Stimulated activated CD8-positive, alpha-beta memory T cell treated with anti-CD3 and anti-CD28 coated beads, Interleukin-4, amount 100 ng/mL, for 1 hour (primary cell): ENCODE measurements at places on chromosomes 5 and 9.

DNA sequence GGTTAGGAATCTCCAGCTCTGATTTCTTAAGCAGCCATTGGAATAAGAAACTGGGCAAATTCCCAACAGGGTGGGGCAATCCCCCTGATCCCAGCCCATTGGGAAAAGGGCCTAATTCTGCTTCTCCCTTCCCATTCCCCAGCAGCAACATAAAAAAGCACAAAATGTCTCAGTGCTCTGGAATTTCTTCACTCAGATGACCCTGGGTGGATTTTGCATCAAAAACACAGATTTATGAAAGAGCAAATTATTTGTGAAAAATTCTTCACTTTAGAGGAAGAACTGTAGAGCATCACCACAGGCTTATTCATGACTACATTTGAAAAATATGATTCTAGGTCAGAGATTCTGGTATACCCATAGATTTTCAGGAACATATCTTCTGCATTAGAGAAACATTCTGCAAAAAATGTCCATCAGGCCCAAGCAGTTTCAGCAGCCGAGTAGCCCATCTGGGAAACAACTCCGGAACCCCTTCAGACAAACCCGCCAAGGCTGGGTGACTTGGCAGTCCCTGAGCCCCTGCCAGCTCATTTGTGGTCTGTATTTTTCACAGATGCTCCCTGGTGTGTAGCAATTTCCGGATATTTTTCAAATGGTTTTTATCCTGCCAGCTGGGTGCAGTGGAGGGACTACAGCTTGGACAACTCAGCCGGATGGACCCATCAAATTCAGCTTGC lies 102.1 kb upstream of the RANBP3L start:
- DNase-seq, result no peak

DNA sequence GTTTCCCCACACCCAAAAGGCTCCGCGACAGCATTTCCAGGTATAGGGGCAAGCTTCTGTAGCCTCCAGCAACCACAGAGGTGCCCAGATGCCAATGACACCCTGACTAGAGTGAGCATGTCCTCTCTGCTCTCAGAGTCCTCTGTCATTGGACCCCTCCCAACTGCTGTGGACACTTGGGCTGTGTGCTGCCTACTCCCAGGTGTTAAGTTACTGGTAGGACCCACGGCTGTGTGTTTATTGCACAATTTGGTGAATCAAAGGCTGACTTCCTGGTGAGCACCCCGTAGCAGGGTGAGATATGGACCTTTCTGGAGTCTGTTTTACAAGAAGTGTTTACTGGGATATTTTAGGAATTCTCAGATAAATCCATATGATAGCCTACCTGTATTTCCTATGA lies 36.0 kb downstream of the SH3GL2 start:
- no peak for DNase-seq

- DNase-seq, result no peak
Measured at GRCh38 chr5:12354686-12355085, 450.4 kb upstream of the CTNND2 start.

GRCh38 chr5:43141211-43141610 lies 20.5 kb downstream of the ZNF131 start:
- DNase-seq, result no peak

DNA sequence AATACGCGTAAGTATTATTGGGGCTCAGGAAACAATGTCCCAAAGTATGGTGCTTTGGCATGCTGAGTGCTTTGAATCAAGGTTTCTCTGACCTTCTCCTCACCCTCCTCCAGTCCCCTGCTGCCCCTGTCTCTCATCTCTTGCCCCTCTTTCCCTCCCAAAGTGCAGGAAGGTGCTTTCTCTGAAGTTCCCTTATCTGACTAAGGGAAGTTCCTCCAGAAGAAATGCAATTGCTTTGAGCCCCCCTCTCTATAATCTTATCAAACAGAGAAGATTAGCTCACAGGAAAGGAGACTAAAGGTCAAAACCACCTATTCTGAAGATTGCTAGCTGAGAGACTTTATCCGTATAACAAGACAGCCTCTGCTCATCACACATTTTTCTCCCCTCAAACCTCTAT lies 288.1 kb downstream of the ARL15 start:
- no peak for DNase-seq

- DNase-seq, result no peak
Measured at GRCh38 chr5:66739951-66740350, 143.8 kb downstream of the MAST4 start.

- DNase-seq, result no peak
Measured at GRCh38 chr5:107541400-107541799, 129.3 kb downstream of the EFNA5 start.

- DNase-seq, result no peak
Measured at GRCh38 chr9:4600368-4600767, 61.7 kb upstream of the PLPP6 start.

- DNase-seq, result no peak
Measured at GRCh38 chr5:95891499-95891898, 69.0 kb upstream of the GLRX start.

DNA sequence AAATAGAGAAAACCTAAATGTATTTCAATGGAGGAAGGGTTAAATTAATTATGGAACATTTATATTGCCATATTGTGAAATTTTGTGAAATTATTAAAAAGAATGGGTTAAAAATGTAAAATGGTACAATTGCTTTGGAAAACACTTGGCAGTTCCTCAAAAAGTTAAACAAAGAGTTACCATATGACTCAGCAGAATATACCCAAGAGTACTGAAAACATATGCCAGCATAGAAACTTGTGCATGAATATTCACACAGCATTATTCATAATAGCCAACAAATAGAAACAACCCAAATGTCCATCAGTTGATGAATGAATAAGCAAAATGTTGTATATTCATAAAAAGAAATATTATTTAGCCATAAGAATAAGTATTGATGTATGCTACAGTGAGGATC lies 181.0 kb upstream of the MAST4 start:
- DNase-seq, result no peak

DNA sequence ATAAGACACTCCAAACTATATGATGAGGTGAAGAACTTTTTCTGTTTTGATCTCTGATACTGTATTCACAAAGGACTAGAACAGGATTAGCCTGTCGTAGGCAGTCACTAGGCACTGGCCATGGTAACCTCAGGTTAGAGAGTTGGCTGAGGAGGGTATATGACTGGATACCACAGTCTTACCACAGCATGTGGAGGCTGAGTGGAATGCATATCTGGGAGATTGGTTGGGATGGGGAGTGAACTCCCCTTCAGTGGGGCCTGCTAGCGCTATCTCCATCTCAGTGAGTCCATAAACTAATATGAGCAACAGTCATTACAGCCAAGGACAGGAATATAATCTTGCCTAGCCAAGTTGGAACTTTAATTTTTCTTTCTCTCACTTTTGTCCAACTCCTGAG lies 339.1 kb downstream of the SPATA31D1 start:
- no peak for DNase-seq

GRCh38 chr9:123606141-123606540 lies 250.1 kb downstream of the CRB2 start:
- DNase-seq, result no peak

DNA sequence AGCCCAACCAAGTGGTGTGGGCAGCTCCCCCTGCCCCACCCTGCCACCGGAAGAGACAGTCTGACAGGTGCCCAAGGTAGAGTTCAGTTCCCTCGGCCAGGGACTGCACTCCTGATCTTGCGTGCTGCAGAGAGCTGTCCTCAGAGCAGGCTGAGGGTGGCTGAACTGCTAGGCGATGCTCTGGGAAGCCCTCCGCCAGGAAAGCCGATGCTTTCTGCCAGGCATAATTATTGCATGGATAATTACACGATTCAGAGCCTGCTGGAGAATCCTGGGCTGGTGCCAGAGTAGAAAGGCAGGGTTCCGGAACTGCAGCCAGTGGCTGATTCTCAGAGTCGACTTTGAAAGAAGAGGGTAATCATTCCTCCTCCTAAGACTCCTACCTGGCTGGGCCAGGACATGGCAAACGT lies 19.3 kb downstream of the KCNIP1 start:
- no peak for DNase-seq

DNA sequence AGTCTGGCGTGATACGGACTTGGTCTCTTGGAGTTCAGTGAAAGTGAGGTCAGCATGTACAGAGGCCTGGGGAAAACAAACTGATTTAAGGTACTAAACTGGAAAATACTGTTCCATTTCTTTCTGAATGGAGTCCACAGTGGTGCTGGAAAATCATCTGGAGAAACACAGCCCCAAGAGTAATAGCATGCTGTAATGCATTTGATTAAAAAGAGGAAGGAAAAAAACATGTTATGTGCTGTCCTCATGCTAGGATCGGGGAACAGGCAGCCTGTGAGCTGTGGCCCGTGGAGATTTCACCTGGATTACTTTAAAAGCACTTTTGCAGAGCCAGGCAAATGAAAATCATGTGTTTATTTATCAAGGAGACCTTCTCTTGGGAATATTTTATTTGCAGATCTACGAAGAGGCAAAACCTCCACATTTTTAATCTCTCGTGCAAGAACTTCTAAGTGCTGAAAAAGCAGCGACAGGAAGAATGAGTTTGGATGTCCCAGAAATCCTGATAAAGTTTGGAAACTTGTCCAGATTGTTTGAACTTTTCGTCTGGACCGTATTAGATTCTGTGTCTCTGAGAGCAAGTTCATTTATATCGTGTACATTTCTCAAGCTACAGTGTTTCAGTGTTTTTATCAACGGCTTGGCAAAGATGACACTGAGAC lies 228.8 kb downstream of the GAS1 start:
- DNase-seq, result no peak

- no peak for DNase-seq
Measured at GRCh38 chr9:132201139-132201538, 39.3 kb downstream of the NTNG2 start.

DNA sequence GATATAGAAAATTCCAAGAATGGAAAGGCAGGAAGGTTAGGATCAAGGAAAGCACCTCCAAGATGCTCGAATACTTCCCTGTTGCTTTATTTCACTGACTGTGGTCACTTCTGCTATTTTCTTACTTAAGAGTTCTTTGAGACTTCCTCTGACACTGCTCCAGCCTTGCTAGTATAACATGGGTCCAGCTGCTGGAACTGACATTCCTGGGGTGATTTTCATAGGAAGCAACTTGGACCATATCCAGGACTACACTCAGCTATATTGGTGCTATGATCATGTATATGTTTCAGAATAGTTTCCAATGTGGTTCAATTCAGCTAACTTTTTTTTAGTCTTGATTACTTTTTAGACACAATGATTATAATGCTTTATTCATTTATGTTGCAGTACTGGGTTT lies 81.6 kb upstream of the CKMT2 start:
- no peak for DNase-seq

- no peak for DNase-seq
Measured at GRCh38 chr5:139301808-139302499, 8.4 kb downstream of the MATR3 start.

GRCh38 chr9:136662326-136662655 lies 425 bp upstream of the EGFL7 start:
- DNase-seq, result no peak

DNA sequence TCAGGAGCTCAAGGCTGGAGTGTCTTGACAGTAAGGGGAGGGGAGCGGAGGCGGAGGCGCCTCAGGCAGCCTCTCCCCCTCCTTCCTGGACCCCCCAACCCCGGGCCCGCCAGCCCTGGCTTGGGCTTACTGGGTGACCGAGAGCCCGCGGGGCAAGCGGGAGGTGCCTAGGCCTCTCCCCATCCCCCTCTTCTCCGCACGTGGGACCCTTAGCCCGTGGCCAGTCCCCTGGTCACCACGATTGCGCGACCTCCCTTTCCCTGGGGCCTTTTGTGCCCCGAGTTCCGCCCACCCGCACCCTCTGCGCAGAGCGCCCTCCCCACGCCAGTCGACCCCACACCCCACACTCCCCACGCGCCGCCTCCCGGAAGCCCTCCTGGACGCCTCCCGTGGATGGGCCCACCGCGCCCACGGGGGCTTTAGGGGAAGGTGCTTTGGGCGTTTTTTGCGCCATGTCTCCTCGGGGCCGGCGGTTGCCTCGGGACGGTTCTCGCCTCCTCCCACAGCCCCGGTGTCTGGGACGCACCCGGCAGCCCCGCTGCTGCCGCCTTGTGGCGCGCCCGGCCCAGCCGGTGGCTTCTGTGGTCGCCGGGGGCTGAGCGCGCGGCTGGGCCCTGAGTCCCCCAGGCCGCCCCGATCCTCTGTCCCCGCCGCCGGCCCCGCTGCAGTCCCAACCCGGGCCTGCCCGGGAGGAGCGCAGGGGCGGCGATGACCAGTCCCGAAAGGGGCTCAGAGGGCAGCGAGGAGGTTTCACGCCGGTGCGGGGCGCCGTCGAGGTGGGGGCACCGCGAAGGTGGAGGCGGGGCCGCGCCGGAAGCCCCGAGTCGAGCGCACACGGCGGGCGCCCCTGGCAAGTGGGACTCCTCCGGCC lies 3.2 kb downstream of the TOR4A start:
- no peak for DNase-seq

GRCh38 chr5:169785771-169786618 lies 148.9 kb downstream of the DOCK2 start:
- no peak for DNase-seq

GRCh38 chr9:74770508-74771261 lies 117.0 kb downstream of the TRPM6 start:
- DNase-seq, result no peak

- DNase-seq, result no peak
Measured at GRCh38 chr9:121817476-121817875, 166.0 kb downstream of the DAB2IP start.

GRCh38 chr9:87227456-87227855 lies 270.2 kb upstream of the DAPK1 start:
- no peak for DNase-seq

- no peak for DNase-seq
Measured at GRCh38 chr5:128532127-128532526, 5.9 kb downstream of the FBN2 start.

DNA sequence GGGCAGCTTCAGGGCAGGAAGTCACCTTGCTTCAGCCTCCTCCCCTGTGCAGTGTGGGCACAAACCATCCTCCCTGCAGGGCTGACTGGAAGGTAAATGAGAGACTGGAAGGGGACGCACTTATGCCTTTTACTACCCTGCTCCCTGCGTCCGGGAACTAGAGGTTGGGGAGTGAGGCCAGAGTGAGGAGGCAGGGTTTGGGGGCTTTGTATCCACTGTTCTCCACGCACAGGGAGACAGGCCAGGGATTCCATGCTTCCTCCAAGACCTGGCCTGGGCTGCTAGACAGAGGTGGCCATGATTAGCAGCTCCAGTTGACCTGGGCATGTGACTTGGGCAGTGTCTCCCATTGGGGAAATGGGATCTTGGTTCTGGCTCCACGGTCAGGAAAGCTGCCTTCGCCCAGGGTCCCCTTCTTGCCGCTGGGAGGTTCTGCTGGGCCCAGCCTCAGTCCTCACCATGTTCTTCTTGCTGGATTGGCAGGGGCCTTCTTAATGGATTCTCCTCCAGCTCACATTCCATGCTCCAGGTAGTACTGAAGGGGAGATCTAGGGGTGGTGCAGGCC lies 37.0 kb upstream of the PSD2 start:
- DNase-seq, result no peak

DNA sequence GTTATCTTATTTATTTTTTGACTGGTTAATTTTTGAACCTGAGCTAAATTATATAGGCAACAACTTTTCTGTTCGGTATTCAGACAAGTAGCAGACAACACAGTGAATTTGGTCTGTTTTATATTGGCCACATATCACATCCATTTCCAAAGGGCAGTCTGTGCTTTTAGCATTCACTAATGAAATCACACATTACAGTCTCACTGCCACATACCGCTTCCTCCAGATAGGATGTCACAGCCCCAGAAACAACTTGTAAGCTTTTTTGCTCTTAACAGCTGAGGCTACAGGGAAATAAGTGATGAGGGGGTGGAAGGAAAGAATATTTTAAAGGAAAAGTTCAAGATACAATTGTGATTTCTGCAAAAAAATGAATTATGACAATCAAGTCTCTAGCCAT lies 140.6 kb downstream of the PLCXD3 start:
- DNase-seq, result no peak
